SJSA1 (cell line): ENCODE measurements at places on chromosomes 7 and 10.

- no peak for DNase-seq
Measured at GRCh38 chr10:5509691-5510090, 10.3 kb upstream of the CALML5 start.

- DNase-seq: no peak
Measured at GRCh38 chr7:96700516-96700915, 9.1 kb downstream of the SEM1 start.

- DNase-seq: no peak
Measured at GRCh38 chr7:89584896-89585295, 569.4 kb upstream of the STEAP1 start.

DNA sequence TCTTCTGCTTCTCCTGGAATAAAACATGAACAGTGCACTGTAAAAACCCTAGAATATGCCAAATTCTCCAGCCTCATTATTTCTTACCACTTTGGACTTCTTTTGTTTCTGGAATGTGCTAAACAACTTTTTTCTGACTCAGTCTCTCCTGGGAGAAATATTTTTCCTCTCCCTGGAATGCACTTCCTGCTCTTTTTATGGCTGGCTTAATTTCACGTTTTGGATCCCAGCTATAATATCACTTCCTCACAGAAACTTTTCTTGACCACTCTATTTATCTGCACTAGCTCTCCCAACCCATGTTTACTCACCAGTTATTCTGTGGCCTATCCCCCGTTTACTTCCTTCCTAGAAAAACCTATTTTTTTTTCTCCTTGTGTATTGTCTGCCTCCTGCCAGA lies 26.7 kb downstream of the ABCB5 start:
- no peak for DNase-seq

DNA sequence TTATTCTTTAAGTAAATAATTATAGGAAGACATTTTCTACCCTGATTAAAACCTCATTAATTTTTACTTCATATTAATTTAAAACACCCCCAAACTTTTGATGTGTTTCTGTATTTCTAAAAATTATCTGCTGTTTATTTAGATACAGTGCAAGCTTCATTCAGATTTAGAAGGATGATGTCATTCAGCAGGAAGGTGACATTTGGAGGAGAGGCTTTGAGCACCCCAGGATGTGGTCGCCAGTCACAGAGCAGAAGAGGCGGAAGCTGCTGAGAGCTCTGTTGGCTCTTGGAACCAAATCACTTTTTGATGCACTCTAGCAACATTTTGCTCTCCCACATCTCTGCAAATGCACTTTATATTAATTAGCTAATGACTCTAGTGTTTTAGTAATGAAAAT lies 233.9 kb upstream of the CACNA2D1 start:
- DNase-seq: no peak

- no peak for DNase-seq
Measured at GRCh38 chr7:73971322-73971703, 56.7 kb upstream of the ELN start.

DNA sequence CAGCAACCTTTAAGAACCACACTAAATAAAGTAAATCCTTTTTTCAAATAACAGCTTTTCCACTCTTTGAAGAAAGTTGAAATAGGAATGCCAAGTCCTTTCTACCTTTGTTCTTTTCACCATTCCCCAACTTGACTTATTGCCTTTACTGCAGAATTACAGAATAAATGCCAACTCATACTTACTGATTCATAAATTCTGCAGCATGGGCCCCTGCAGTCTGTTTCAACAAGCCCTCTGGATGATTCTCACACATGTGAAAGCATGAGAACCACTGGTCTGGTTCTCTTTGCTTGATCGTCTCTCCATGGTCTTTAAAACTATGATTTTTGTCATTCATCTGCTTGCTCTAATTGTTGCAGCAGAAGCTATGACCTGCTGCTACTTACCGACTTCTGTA lies 56.1 kb downstream of the HACD1 start:
- no peak for DNase-seq

- DNase-seq: peak; percentile 87
Measured at GRCh38 chr10:95133016-95133752, 60.9 kb upstream of the ACSM6 start.

- DNase-seq: no peak
Measured at GRCh38 chr10:22252224-22252800, 34.5 kb upstream of the EBLN1 start.

GRCh38 chr10:31928549-31929260 lies at the start of gene ARHGAP12:
Gene ARHGAP12, minus strand, starts transcription at chr10:31928831. Its CDS starts 19,976 bp downstream, at chr10:31908855.
- DNase-seq: peak; percentile 85

DNA sequence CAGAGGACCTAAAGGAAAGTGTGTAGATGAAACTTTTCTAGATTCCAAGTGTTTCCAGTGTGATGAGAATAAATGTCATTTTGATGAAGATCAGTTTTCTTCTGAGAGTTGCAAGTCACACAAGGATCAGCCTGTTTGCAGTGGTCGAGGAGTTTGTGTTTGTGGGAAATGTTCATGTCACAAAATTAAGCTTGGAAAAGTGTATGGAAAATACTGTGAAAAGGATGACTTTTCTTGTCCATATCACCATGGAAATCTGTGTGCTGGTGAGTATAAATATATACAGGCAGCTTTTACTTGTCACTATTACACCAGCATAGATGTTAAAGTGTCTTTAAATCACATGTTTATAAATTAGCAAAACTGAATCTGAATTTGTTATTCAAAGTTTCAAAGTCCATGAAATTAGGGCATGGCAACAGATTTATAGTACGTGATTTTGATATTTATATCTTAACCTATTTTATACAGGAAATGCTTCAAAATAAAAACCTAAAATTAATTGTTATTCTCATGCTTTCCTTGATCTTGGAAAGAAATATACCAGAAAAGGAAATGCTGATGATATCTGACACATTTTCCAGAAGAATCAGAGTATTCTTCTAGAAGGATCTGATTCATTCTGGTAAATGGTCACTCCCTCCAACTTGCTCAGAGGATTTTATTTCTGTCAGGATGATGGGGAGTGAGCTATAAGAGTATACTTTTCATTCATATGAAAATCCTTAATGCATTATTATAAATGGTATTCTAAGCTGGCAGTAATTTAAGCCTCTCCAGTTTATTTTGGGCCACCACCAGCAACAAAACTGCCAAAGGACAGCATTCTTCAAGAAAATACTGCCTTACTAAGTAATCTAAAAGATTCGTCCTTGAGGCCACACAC lies 71.4 kb downstream of the ITGB8 start:
- DNase-seq: peak; percentile 37

DNA sequence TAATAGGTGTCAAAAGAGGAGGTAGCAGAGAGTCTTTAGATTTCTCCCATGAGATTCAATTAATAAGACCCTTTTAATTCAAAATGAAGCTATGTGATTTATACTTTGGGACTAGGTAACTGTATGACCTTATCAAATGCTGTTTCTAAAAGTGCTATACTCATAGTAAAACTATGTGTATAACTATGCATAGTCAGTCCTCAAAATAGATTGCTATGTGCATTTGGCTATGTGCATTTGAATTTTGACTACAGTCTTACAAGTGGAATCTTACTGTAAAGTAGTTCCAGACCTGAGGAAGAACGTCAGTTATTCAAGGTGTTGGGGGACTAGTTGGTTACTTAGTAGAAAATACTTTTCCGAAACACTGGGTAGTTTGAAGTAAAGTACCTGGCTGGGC lies 36.9 kb downstream of the ADD3 start:
- DNase-seq: no peak

DNA sequence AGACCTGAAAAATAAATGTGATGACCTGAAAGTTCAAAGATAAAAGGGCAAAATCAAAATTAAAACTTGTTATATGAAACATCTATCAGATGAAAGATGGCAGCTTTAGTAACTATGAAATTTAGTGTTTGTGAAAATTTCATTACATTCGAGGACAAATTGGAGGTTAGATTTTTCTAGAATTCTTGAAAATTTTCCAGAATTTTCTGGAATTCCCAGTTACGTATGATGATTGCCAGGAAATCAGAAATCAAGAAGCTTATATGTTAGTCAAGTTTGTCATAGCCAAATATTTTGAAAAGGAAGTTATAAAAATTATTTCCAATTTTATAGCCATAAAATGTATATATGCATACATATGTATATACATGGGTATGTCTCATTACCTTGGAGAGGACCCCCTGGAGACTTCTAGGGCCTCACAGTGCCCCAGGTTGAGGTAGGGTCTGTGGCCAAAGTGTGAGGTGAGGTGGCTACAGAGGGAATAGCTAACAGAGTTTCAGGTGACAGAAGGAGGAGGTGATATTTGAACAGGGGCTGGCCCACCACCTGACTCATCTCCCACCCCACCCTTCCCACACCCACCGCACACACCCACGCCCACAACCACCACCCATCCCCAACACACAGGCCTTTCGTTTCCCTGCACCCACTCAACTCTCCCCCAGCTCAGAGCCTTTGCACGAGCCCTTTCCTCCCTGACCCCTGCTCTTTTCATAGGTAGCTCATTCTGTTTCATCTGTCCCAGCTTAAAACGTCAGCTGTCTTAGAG lies 21.5 kb downstream of the C10orf105 start:
- DNase-seq: no peak

- DNase-seq: no peak
Measured at GRCh38 chr7:28389504-28390395, 22.6 kb upstream of the CREB5 start.

GRCh38 chr10:33889371-33889770 lies 554.9 kb upstream of the NRP1 start:
- DNase-seq: no peak

DNA sequence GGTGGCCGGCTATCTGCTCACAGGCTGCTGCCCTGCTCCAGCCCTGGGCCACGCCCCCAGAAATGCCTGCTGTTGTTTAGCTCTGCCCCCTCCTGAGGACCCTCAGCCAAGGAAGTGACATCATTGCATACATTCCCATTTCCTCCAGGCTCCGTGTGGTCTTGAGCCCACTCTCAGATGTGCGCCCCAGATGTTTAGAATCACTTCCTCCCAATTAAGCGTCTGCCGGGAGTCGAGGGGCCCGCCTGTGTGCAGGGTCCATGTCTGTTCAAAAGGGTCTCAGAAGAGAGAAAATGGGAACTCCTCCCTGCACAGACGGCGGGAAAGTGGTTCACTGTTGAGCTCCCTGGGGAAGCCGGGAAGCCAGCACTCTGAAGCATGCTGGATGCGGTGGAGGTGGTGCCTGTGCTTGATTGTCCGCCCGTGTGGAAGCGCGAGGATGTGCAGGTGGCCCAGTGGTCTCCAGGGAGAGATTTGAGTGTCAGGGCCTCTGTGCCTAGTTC lies 116.9 kb upstream of the PPIF start:
- no peak for DNase-seq

DNA sequence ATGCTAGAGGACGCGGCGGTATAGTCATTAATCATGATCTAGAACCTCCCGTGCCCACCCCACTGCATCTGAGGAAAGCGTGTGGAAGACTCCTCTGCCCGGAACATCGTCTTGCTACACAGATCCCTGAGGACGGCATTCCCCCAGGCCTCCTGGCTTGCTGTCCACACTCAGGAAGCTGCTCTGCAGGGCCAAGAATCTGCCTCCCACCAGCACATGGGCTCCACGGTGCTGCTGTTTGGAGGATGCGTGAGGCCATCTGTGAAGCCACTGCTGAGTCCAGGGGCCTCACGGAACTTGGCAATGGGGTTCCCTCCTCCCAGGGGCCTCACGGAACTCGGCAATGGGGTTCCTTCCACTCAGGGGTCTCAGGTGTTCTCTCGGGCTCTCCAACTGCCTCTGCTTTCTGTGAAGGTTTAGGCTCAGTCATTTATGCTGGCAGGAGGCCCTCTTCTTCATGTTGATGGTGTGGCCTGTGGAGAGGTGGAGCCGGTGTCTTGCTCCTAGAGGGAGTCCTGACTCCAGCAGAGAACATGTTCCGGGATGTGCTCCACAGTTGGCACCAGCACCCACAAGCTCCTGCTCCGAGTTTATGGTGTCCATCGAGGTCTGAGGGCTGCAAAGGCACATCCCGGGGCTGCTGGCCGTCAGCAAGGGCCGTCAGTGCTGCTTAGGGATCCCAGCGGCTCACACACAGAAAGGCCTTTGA lies 273.3 kb downstream of the DNAJB6 start:
- DNase-seq: no peak

GRCh38 chr7:91242097-91242844 lies 22.0 kb upstream of the FZD1 start:
- DNase-seq: no peak

- no peak for DNase-seq
Measured at GRCh38 chr7:113131367-113131766, 13.0 kb upstream of the SMIM30 start.

DNA sequence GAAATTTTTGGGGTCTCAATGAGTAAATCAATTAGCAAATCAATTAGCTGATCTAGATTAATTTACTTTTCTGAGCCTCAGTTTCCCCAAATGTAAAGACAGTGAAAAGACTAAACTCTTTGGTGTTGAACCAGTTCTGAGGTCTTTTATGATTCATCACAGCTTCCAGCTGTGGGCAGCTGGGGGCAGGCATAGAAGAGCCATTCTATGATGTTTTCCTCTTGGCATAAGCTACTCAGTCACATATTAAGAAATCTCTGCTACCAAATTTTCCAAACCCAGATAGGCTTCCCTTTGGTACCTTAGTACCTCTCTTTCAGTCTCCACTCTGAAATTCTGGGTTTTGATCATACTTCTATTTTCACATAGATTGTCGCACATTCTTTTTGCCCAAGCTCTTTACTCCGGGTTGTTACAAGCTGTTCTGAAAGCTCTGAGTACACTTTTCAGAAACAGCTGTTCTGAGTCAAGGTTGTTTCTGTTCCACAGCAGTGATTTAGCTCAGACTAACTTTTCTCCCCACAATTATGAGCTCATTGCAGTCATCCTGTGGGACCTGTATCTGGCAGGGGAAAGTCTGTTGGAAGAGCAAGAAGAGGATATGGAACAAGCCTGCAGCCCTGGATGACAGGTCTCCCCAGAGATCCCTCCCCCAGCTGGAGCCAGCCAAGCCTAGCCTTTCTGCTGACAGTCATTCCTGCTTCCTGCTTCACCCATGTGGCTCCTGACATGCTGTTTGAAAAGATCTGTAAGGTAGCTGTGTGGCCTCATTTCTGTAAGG lies 599.6 kb upstream of the GHITM start:
- DNase-seq: no peak

- no peak for DNase-seq
Measured at GRCh38 chr7:112157072-112157471, 49.1 kb downstream of the DOCK4 start.

DNA sequence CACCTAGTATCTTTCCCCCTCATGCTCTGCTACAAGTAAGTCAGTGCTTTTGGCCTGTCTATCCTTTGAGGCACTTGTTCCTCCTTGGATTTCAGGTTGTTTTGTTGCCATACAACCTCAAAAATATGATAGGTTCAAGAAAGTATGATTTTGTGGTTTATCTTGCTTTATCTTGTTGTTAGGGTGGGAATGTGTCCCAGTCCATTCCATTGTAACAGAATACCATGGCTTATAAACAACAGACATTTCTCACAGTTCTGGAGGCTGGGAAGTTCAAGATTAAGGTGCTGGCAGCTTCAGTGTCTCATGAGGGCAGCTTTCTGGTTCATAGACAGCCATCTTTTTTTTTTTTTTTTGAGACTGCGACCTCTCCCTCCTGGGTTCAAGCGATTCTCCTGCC lies 72.1 kb downstream of the TMEM270 start:
- no peak for DNase-seq
